Prostate gland (tissue), 2 donors: ENCODE measurements at places on chromosomes 13 and 19. TPM values are rescaled to one million over a fixed set of nuclear protein-coding genes. Genes with fewer than 3 reads are reported as not detected.

The HS6ST3 gene
- 1.0 TPM for total RNA-seq

The RFPL4A gene
- 0.80 TPM for total RNA-seq

The COX7A1 gene
- total RNA-seq: 6.5 TPM

The TPTE2 gene
- total RNA-seq: 1.1 TPM

The LHB gene
- not detected for total RNA-seq

The ATP4A gene
- 1.9 TPM for total RNA-seq

The SPACA4 gene
- 0.32 TPM for total RNA-seq

The ACTMAP gene
- 25.2 TPM for total RNA-seq

The OR7G3 gene
- not detected for total RNA-seq

The NALCN gene
- total RNA-seq: 3.2 TPM

The CDC37 gene
- total RNA-seq: 159 TPM

The MPV17L2 gene
- 21.1 TPM for total RNA-seq

The CGB1 gene
- not detected for total RNA-seq

The POSTN gene
- 28.3 TPM for total RNA-seq

The OSCAR gene
- total RNA-seq: 0.23 TPM

The ALOX5AP gene
- 7.3 TPM for total RNA-seq

The RNF113B gene
- not detected for total RNA-seq

The AMH gene
- total RNA-seq: 0.46 TPM

The NOTCH3 gene
- 31.8 TPM for total RNA-seq

The SHISA2 gene
- total RNA-seq: 2.6 TPM

The ZNF772 gene
- total RNA-seq: 15.2 TPM

The EDDM13 gene
- total RNA-seq: not detected

The RPS15 gene
- 3,102 TPM for total RNA-seq

The ATXN8OS gene
- not detected for total RNA-seq

The HOOK2 gene
- 126 TPM for total RNA-seq

The SGCG gene
- 1.9 TPM for total RNA-seq

The CACNG6 gene
- not detected for total RNA-seq

The ZNF835 gene
- 2.5 TPM for total RNA-seq

The ZNF345 gene
- total RNA-seq: 12.6 TPM

The ATP1A3 gene
- 0.27 TPM for total RNA-seq

The MEIS3 gene
- total RNA-seq: 41.6 TPM

The PRRG2 gene
- 22.5 TPM for total RNA-seq

The SPIB gene
- total RNA-seq: not detected

The TTC9B gene
- total RNA-seq: not detected

The MYO16 gene
- total RNA-seq: 0.14 TPM

The ADM5 gene
- total RNA-seq: 0.68 TPM

The C19orf85 gene
- total RNA-seq: not detected

The ZNF180 gene
- total RNA-seq: 8.3 TPM

The CASP14 gene
- 0.09 TPM for total RNA-seq

The ZNF90 gene
- total RNA-seq: 4.5 TPM

The PGLYRP2 gene
- 31.9 TPM for total RNA-seq

The DIAPH3 gene
- total RNA-seq: 0.27 TPM

The COL5A3 gene
- 12.7 TPM for total RNA-seq

The ACP5 gene
- 23.3 TPM for total RNA-seq

The GSX1 gene
- not detected for total RNA-seq

The SLC17A7 gene
- total RNA-seq: 0.40 TPM

The DCT gene
- 0.55 TPM for total RNA-seq

The PALM3 gene
- 1.8 TPM for total RNA-seq

The USE1 gene
- 24.5 TPM for total RNA-seq

The ADGRE3 gene
- total RNA-seq: 0.27 TPM

The RINL gene
- 3.1 TPM for total RNA-seq
